ENCODE measurements at places on chromosomes 13 and 19.

GRCh38 chr13:66640231-66640630, 589.9 kb downstream of the PCDH9 start:
- DNase-seq, result no peak

DNA sequence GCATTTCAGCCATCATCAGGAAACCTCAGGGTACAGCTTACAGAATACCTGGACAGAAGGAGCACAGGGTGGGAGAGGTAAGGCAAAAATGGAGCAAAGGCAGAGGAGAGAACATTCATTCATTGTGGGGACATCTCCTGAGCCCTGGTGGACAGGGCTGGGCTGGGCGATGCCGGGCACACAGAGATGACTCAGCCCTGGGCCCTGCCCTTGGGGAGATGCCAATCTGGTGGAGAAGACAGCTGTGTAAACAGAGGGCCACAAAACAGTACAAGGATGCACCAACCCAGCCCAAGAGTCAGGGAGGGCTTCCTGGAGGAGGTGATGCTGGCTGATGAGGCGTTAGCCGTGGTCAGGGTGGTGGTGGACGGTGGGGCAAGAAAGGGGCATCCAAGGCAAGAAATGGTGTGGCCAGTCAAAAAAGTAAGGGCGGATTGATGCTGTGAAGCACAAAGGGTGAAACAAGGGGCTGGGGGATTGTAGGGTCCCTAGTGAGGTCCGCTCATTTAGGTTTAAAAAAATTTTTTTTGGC, 3.6 kb upstream of the HAS1 start:
- DNase-seq, result no peak

GRCh38 chr13:101565317-101565716, 112.8 kb downstream of the ITGBL1 start:
- no peak for DNase-seq

- DNase-seq, result no peak
These were observed 484.8 kb downstream of the PCDH9 start for GRCh38 chr13:66745307-66745706.

- DNase-seq, result no peak
These were observed 5.5 kb downstream of the EBI3 start for GRCh38 chr19:4234862-4235201.

GRCh38 chr13:73608711-73609485, 525.3 kb downstream of the KLF12 start:
- no peak for DNase-seq
